Dorsolateral prefrontal cortex (tissue), 122 donors: ENCODE measurements at places on chromosomes 16 and 17. TPM values are rescaled to one million over a fixed set of nuclear protein-coding genes. Genes with fewer than 3 reads are reported as not detected.

KRTAP1-5 gene
- total RNA-seq: not detected

TMEM98 gene
- total RNA-seq: 17.7 TPM

GP2 gene
- not detected for total RNA-seq

CCDC78 gene
- total RNA-seq: 6.0 TPM

BIRC5 gene
- total RNA-seq: 0.67 TPM

SMIM36 gene
- not detected for total RNA-seq

CD300H gene
- total RNA-seq: not detected

- DNase-seq: no peak
Observed at GRCh38 chr17:63476854-63477479, at the start of gene ACE. Gene ACE (plus strand): TSS chr17:63477061. CDS start chr17:63477095, 34 bp downstream.

DNA sequence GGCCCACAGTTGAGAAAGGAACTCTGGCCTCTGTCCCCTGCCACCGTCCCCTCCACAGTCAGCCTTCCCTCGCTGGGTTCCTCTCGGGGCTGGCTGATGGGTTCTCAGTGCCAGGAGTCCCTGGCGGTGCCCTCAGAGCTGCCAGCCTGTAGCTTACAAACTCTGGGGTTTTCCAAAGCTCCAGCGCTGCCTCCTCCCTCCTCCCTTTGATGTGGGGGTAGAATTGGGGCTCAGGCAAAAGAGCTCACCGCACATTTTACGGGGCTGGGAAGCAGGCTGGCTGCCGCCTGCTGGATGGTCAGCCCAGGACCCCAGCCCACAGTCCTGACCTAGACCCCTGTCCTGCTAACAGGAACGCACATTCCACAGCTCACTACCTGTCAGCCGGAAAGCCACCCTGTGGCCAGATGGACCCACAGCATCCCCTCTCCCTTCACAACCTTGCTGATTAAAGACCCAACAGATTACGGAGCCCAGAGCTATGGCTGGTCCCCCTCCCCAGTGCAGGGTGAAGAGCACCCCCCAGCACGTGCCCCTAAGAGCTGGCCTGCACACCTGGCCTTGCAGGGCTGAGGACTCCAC, 6.0 kb downstream of the VASN start:
- DNase-seq: no peak

DNA sequence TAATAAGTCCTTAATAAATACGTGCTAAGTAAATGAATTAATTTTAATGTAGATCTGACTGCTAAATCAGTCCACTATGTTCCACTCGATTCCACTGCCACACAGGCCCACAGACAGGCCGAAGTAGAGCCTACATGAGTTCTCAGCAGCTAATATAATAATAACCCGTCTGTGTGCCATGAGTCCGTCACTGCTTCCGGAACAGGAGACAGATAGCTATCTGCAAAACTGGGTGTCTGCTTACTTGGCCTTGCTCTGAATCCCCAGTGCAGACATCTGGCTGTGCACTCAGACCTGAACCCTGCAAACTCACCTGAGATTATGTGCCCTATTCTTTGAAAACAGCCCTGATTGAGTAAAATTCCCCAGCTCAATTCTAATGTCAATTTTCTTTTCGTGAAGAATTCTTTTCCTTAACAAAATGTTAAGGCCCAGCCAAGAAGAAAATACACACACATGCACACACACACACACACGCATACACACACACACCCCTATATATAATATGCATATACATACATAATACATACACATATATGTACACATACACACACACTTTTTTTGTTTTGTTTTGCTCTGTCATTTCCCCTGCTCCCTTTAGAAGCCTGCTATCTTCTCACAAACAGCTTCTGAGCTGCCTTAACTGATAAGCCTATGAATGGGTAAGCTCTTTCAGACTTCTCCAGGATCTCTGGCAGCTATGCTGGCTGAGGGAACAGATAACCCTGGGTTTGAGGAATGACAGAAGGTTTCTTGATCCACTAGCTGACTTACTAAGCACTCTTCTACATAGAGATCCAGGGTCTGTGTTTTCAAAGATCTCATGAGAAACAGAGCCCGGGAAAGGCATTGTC, 39.8 kb upstream of the TOM1L1 start:
- DNase-seq: no peak

GRCh38 chr16:13426269-13426668, 493.7 kb upstream of the ERCC4 start:
- DNase-seq: no peak

DNA sequence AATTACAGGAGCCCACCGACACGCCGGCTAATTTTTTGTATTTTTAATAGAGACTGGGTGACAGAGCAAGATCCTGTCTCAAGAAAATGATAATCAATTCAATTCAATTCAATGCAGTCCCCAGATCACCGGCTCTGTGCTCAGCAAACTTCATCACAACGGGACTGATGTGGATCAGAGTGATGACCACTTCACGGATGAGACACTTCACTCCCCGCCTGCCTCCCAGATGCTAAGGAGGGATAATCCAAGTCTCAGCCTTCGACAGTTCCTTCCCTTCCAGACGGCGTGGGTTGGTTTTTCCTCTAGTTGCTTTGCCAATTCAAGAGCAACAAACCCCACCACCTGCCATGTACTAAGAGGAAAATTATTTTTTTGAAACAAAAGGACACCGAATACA, 93.8 kb downstream of the ZDHHC7 start:
- DNase-seq: no peak

- DNase-seq: no peak
Observed at GRCh38 chr17:82390015-82390859, 18.7 kb downstream of the UTS2R start.

DNA sequence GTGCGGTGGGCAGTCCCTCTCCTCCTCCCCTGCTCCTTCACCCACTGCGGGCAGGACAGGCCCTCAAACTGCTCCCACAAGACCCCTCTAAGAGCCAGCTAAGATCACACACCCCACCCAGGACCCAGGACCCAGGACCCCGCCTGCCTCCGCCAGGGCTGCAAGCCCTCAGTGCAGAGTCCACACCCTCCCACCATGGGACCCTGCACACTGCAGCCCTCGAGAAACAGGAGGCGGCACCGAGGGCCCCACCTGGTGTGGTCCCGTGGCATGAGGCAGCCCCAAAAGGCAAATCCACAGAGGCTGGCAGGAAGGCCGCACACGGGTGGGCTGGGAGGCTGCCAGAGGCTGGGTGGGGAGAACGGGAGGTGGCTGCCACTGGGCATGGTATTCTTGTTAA, 94.7 kb downstream of the ENGASE start:
- no peak for DNase-seq

GRCh38 chr17:72754513-72754912, 338.0 kb downstream of the SLC39A11 start:
- no peak for DNase-seq

GRCh38 chr17:38709864-38710603, 5.0 kb downstream of the MLLT6 start:
- DNase-seq: no peak

DNA sequence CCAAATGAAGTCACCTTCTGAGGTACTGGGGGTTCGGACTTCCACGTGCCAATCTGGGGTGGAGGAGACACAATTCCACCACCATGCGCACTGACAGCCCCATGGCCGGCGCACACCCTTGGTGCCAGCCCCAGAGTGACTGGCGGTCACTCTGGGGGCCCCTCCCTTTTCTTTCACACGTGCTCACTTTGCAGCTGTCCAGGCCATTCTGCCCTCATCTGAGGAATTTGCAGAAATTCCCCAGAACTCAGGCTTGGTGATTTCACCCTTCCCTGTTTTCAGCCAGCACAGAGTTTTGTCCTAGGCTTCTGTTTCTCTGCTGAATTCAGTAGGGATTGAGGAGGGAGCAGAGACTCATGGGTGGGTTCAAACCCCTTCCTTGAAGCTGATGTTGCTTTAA, 54.8 kb downstream of the CDRT4 start:
- no peak for DNase-seq

DNA sequence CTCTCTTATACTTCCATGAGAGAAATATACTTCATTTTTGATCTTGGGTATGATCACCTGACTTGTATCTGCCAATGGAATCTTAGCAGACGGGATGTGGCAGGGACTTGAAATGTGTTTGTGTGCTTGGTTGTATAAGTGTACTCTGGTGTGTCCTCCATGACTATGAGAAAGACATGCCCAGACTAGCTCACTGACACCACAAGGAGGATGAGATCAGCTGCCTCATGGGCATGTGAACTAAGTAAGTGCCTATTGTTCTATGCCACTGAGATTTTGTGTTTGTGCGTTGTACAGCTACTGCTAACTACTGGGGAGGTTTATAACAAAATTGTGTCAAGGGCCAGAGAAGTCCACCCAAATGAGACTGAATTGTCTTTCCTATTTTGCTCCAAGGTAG, 402.2 kb upstream of the SALL1 start:
- no peak for DNase-seq

DNA sequence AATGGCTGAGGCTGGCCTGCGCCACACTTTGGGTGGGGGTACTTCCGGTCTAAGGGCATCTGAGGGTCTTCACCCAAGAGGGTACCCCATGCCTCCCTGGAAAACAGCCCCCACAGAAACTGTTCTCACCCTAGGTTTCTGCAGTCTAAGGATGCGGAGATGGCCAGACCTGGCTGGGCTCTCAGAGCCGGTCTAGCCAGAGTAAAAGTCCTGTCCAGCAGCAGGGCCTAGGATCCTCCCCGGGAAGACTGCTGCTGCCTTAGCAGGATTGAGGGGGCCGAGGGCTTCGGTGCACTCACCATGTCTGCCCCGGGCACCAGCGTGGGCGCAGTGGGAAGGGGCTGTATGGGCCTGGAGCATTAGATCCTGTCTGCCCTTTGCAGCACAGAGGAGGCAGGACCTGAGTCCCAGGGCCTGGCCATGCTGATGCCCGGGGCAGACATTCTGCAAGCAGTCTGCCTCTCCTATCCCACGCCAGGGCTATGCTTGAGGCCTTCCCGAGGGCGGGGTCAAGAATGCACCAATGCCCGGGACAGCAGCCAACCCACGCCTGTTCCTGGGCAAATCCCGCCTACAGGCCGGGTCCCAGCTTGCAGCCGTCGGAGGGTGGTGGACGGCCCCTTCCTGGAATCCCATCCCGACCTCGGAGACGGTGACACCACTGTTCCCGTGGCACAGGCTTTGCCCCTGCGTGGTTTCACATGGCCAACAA, 54.7 kb downstream of the CBFA2T3 start:
- no peak for DNase-seq

DNA sequence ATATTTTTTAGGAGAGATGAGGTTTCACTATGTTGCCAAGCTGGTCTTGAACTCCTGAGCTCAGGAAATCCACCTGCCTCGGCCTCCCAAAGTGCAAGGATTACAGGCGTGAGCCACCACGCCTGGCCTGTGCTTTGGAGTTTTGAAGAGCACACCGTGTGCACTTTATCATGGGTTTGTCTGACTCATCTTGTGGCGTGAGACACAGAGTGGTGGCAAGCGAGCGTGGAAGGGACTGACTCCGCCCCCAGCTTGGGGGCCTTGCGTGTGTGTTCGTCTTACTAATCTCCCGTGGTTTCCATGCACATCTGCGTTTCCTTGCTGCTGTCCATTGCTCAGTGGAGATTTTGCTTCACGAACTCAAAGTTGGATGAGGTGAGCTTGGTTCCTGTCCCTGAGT, 22.9 kb downstream of the CRAMP1 start:
- no peak for DNase-seq

GRCh38 chr17:27630607-27631410, at the start of gene LGALS9:
Gene LGALS9 (plus strand): TSS chr17:27631188. CDS start chr17:27631266, 78 bp downstream.
- no peak for DNase-seq

DNA sequence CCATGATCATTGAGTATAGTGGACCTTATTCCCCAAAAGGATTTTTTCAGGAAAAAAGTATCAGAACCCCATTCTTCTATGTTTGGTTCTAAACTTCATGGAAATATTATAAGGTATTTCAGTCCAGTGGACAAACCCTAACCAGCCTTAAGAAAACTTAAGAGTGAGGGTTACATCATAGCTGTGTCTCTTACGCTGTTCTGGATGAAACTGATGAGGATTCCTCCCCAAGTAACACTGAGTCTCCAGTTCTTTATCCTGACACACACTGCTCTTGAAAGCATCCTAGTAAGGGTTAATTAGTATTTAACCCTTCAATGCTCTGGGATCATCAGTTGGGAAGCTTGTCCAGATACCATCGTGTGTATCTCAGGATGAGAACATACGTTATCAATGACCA, 5.0 kb downstream of the LYRM1 start:
- DNase-seq: no peak

DNA sequence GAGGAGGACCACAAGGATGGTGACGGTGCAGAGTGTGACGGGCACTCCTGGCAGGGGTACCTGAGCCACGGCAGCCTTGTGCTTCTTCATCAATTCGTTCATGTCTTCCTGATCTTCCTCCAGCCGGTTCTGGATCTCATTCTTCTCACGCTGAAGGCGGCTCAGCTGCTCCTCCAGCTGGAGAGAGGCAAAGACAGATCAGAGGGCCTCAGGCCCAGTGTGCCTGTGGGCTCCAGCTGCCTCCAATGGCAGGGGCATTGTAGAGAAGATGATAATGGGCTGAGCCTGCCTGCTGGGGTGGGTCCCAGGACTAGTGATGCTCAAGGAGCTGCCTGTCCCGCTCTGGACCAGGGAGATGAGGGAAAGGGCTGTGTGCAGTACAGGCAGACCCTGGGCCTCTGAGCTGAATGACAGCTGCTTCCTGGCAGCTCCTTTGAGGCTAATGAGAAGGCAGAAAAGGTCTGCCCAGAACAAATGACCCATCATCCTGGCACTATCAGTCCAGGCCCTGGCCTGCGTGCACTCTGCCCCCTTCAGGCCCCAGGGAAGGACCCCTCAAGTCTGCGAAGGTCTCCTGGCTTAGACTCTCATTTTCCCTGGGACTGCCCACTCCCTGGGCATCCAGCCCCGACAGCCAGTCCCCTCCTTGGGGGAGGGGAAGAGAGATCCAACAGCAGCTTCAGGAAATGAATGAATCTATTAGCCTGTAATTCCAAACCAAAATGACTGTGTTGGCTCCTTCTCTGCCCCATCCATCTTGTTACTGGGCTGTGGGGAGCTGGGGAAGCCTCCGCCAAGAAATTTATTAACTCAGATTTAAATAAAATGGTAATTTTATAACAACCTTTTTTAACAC, 48.0 kb downstream of the PIPOX start:
- DNase-seq: peak; percentile 63

GRCh38 chr17:64001763-64002529, 3.8 kb downstream of the PRR29 start:
- DNase-seq: no peak

DNA sequence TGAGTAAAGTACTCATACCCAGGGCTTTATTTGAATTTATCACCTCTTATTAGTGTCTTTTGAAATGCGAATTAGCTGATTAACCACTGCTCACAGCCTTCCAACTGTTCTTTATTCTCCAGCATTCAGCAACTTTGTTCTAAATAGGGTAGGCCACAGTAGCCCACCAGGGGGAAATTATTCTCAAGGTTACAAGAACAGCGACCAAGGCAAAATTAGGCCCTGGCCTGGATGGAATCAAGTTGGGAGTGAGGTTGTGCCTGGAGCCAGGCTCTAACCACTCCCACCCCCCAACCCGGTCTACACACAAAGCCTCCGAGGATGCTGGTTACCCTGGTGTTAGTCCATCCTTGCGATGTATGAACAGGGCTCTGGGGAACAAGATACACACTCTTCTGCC, 245.5 kb downstream of the STX8 start:
- no peak for DNase-seq
